T-helper 2 cell (primary cell): ENCODE measurements at places on chromosomes 2 and 18.

GRCh38 chr2:128500138-128500800 lies 181.6 kb upstream of the HS6ST1 start:
- no peak for DNase-seq

DNA sequence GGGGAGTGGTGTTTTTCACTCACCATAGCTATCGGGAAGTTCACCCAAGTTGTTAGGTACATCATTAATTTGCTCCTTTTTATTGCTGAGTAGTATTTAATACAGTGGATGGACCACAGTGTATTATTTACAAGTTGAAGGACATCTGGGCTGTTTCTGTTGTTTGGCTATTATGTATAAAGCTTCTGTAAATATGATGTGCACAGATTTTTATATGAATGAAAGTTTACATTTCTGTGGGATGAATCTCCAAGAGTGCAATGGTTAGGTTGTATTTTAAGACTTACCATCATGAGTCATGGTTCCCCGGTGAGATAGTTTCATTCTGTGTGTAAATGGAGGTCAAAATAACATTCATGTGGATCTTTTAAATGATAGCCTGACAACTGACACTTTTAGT lies 337.4 kb downstream of the PTPRM start:
- DNase-seq = peak; percentile 7

- no peak for DNase-seq
These were observed 65.4 kb downstream of the POLE4 start for GRCh38 chr2:75023666-75024455.

GRCh38 chr2:175454953-175455389 lies 273.5 kb upstream of the ATP5MC3 start:
- no peak for DNase-seq

DNA sequence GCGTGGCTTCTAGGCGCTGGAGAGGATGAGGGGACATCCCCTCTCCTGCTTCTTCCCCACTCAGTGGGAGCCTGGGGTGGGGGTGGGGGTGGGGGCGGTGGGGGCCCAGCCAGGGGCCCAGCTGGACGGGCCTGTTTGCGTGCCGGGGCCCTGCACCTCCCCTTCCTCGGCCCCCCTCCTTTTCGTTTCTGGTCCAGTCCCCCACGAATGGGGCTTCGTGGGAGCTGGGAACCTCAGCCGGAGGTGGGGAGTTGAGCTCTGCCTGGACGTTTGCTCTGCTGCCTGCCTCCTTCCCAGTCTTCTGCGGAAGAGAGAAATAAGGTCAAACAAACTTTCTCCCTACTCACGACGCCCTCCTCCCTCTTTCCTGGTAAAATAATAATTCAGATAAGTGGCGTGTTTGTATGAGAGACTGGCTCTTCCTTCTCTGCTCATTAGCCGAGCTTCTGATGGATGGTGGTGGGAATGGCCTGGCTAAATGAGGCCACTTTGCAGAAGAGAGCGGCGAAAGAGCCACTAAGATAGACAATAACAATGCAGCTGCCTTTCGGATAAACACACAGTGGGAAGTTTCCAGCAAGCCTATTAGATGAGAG lies 782 bp downstream of the MTA3 start:
- no peak for DNase-seq

DNA sequence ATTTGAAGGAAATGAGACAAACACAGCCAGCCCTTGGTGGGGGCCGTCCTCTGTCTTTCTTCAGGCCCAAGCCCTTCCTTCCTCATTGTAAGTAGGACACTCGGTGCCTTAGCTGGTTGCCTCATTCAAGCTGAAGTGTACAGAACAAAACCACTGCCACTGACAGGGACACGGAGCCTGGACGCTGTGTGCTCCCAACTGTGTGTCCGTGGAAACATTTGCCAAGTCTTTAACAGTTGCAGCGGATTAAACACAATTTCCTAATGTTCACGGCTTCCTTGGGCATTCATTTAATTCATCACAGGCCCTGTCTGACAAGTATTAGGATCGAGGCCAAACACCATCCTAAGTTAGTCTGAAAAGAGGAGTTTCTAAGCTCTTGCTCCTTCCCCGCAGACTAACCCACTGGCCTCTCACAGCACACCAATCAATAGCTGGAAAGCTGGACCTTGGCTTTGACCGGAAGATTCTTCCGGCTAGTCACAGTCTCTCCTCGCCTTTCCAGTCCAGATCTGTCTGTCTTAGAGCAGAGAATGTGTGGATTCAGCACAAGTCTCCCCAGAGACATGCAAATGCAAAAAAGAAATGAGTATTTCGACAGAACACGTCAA lies 68.7 kb upstream of the ACSL3 start:
- no peak for DNase-seq

- no peak for DNase-seq
These were observed 4.8 kb downstream of the MEX3C start for GRCh38 chr18:51192696-51193095.
